ENCODE measurements at places on chromosomes 11 and 22.

DNA sequence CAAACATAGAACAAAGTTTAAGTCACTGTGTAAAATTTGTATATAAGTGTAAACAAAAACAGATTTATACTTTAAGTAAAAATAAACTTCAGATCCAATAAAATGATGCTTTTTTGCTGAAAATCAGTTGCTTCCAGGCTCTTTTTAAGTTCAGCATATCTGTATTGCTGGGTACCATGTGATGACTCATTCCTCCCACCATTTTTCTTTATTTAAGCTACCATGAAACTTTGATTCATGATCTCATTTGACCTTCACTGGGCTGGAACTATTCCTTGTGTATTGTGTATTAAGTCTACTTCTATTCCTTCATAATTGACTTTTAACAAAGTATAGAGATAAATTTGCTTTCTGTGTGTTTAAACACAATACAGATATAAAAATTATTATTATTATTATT, 46.3 kb upstream of the RRM1 start:
- DNase-seq: no peak

GRCh38 chr11:75706260-75706729, 11.3 kb upstream of the MOGAT2 start:
- DNase-seq: peak; percentile 41

GRCh38 chr11:1406571-1407485, 17.1 kb downstream of the BRSK2 start:
- DNase-seq: no peak

DNA sequence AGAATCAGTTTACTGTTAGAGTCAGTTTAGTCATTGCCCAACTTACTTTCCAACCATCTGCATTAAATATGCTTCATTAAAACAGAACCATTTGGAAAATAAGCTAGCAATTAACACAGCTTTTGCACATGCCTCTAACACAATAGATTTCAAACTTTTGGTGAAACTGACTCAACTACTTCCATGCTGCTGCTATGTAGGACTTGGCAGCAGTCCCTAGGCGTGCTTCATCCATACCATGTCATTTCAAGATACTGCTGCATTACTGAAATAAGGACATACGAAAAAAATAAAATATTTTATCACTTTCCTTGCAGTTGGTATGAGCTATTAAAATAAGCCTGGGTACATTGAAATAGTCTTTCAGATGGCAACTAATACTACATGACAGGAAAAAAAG, 65.5 kb upstream of the SOX6 start:
- no peak for DNase-seq

DNA sequence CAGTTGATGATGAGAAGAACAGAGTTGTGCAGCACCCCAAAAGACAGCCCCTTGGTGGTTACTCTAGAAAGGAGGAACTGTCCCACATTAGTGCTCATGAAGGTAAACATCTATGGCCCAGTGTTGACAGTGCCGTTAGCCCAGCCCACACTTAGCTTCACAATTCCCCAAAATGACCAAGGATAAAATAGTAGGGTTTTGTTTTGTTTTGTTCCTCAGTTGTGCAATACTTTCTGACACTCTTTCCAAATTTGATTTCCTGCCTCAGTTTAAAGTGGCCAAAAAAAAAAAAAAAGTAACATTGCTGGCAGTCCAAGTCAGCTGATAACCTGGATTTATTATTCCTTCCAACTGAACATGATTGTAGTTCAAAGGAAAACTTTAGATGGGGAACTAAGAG, 269.4 kb downstream of the TMEM135 start:
- no peak for DNase-seq

- DNase-seq: no peak
Observed at GRCh38 chr11:112795142-112795815, 165.9 kb upstream of the NCAM1 start.

GRCh38 chr11:133997554-133997953, 40.8 kb upstream of the IGSF9B start:
- no peak for DNase-seq
